ENCODE measurements at places on chromosomes 2 and 18.

- no peak for DNase-seq
These were observed 88.9 kb downstream of the SNTG2 start for GRCh38 chr2:1039549-1039948.

- DNase-seq = peak; percentile 16
These were observed 104.4 kb downstream of the LIPG start for GRCh38 chr18:49666045-49666775.

DNA sequence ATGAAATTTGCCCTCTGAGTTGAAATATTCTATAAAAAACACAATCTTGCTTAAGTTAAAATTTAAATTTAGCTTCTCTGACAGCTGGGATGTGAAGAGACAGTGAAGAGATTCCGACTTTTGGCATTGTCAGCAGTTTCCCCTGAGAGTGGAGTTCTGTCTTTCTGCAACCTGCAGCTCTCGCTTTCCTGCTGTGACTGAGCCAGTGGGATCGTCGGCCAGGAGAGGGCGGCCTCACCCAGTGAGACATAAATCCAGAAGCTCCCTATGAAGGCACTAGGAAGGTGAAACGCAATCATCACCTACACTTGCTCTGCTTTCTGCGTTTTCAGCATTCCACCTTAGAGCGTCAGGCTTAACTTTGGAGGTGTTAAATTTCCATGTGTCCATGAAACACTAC, 75.4 kb upstream of the HNMT start:
- DNase-seq = no peak

DNA sequence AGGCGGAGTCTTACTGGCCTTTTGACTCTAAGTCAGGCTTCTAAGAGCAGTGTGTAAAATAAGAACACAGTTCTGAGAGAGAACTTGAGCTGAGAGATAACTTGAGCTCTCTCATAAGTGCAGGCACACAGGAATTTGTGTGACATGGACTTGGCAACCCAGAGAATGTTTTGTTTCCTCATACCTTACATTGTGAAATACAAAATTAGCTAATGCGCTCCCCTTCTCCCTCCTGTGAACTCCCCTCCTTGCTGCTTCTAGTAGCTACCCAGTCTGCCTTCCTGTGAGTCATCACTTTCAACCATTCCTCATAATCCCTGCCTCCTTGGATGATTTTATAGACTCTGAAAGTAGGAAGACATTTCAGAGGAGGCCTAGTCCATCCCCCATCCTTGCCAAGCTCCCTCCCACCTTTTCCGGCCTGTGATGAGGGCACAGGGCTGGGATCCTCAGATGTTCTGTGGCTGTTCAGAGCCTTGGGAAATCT, 22.6 kb downstream of the FER1L5 start:
- DNase-seq = peak; percentile 99
